EL (cell line): ENCODE measurements at places on chromosomes 12 and 14.

- peak; percentile 69 for DNase-seq
Observed at GRCh38 chr14:54364555-54365415, 32.0 kb upstream of the CDKN3 start.

- DNase-seq: no peak
Observed at GRCh38 chr14:56025191-56025590, 93.0 kb upstream of the PELI2 start.

DNA sequence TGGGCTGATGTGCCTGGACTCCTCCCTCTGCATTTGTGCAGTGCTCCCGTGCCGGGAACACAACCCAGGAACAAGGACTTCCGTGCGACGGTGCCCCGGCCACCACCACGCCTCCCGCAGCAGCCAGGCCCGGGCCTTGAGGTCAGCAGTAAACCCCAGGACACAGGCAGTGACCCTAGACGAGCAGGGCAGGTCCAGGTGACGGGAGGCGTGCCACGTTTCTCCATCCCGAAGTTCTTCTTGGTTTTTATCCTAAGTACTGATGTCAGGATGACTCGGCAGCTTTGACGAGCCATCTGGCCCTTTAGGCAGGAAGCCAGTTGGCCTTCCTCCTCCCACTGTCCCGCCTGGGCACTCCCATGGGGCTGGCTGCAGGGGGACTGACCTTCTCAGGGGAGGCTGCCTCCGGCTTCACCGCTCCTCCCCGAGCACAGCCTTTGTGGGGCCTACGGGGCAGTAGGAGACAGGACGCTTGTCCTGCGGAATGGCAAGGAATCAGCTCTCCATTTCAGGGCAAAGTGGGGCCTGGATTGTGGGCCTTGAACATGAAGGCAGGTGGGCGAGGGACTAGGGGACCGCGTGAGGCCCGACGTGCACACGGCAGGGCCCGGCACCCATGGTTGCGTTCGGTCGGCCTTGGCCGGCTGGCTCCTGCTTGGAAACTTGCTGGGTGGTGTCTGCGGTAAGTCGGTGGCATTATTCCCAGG lies 94.1 kb downstream of the FBXL14 start:
- peak; percentile 69 for DNase-seq

- peak; percentile 21 for DNase-seq
Observed at GRCh38 chr12:42360747-42361403, 34.9 kb downstream of the PPHLN1 start.

- DNase-seq: no peak
Observed at GRCh38 chr14:32545506-32546210, 216.6 kb downstream of the AKAP6 start.

- no peak for DNase-seq
Observed at GRCh38 chr12:124463341-124463921, 104.0 kb downstream of the NCOR2 start.
